ENCODE measurements at places on chromosomes 7 and 10.

- no peak for DNase-seq
Observed at GRCh38 chr7:55310287-55311025, 54.7 kb upstream of the LANCL2 start.

DNA sequence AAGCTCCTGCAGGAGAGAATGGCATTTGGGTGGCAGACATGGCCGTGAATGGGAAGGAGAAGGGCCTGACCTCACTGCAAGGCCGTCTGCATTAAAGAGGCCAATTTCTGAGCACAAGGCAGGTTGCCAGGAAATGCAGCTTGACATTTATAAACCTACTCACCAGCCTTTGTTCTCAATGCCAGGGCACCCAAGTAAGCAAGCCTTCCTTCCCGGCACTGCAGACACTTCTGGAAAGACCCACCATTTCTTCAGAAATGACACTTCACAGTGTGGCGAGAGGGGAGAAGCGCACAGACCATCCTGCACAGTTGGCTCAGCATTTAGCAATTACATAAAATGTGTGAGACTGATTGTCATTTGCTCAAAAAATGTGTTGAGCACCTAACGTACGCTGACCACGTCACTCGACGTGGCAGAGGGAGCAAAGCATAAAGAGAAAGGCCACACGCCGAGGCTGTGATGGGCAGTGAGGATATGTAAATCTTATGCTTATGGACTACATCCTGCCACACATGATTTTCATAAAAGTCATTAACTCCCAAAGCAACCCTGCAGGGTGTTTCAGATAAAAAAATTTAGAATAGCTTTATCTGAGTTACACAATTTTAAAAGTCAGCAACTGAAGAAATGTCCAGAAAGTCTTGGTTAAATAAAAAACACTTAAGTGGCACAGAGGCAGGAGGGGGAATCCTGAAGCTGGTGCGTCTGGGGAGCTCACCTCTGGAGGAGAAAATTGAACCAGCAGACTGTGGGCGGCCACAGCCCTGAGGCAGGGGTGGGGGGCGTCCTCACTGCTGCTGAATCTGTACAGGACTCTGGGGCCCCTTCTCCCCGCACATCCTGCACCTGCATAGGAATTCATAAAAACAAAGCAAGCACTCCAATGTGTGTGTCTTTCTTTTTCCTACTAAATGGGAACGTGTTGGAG is 543.8 kb downstream of the PTPRN2 start:
- DNase-seq, result peak; percentile 27

DNA sequence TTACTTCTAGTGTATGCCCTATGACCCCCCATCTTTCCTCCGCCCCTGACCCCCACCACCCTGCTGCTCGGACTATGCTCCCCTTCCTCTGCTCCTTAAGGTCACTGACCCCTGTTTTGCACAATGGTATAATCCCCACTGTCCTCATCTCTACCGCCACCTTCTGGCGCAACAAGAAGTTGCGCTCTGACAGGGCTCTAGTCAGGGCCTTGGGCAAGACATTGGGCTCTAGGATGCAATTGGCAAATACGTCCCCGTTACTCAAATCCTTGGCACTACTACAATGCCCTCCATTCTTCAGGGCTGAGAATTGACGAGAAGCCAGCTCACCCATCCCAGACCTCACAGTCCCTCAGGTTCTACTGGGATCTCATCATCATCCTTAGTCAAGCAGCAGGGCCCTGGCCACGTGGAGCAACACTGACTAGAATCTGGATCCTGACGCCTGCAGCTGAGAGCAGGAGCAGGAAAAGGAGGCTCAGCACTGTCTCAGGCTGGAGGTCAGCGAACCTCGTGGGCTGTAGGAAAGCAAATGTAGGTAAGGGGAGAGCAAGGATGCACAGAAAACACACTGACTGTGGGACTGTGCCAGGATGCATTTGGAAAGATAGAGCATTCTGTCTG is 10.6 kb downstream of the LRIT2 start:
- no peak for DNase-seq

GRCh38 chr10:130038019-130038555 is 72.5 kb downstream of the C10orf143 start:
- no peak for DNase-seq

GRCh38 chr7:12570534-12571461 is at the start of gene SCIN:
SCIN (plus strand) TSS chr7:12570720; CDS start chr7:12570787, 67 bp downstream.
- DNase-seq, result peak; percentile 60

DNA sequence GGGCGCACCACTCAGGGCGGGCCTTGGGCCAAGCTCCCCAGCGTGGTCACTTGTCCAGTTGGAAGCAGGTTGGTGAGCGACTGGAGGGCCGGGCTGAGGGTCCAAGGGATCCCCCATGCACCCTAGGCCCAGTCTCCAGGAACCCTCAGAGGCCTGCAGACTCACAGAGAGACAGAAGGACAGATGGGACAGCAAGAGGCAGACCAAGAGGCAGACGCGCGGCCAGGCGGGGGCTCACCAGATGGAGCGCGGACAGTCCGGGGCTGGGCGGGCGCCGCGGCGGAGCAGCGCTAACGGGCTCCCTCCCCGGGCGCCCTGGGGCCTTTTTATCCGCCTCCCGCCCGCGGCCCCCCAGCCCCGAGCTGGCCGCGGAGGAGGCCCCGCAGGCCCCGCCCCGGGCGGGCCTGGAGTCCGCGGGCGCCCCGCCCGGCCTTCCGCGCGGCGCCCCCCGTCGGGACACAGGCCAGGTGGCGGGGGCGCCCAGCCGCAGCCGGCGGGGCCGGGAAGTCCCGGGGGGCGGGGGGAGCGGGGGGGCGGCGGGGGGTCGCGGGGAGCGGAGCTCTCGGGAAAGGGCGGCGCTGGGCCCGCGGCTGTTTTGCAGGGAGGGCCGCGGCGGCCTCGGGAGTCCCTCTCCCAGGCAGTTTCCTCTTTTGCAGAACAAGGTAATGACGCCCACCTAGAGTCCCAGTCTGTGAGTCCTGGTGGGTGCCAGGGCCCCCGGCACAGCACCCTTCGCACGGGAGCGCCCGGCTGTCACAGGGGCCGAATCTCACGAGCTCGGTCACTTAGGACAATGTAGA is at the start of gene LOXL4:
Gene LOXL4 (minus strand): TSS at position 301 of the 800 bp plus-strand sequence. CDS start 5,175 bp downstream, outside the sequence.
- peak; percentile 79 for DNase-seq

- no peak for DNase-seq
Observed at GRCh38 chr7:154929006-154929726, 73.8 kb downstream of the PAXIP1 start.

DNA sequence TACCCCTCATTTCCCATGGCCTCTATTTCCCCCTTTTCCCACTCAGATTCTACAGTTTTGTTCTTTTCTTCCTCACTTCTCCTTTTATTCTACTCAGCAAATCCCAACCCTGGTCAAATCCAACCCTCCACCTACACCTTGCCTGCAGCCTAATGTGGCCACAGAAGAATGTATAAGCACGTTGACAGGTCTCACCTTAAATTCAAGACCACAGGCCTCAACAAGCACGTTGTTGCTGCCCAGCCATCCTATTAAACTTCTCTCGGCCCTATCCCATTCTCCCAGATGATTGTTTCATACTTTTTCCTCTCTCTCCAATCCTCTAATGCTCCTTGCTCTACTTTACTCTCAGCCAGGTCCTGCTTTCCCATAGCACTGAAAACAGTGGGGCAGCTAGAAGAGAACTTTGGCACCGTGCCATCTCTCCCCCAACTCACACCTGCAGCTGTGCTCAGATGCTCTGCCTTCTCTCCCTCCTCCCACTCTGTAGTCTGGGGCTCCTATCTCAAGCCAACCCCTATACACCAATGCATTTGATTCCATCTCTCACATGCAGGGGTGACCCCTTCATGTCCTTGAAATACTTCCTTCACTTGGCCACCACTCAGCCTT is 6.8 kb upstream of the EIF3A start:
- no peak for DNase-seq

GRCh38 chr7:103626776-103627175 is 180.8 kb upstream of the SLC26A5 start:
- DNase-seq, result no peak

- DNase-seq, result no peak
Observed at GRCh38 chr7:106944035-106944665, 79.1 kb downstream of the PIK3CG start.

GRCh38 chr10:21929070-21929469 is 74.5 kb downstream of the DNAJC1 start:
- peak; percentile 60 for DNase-seq

DNA sequence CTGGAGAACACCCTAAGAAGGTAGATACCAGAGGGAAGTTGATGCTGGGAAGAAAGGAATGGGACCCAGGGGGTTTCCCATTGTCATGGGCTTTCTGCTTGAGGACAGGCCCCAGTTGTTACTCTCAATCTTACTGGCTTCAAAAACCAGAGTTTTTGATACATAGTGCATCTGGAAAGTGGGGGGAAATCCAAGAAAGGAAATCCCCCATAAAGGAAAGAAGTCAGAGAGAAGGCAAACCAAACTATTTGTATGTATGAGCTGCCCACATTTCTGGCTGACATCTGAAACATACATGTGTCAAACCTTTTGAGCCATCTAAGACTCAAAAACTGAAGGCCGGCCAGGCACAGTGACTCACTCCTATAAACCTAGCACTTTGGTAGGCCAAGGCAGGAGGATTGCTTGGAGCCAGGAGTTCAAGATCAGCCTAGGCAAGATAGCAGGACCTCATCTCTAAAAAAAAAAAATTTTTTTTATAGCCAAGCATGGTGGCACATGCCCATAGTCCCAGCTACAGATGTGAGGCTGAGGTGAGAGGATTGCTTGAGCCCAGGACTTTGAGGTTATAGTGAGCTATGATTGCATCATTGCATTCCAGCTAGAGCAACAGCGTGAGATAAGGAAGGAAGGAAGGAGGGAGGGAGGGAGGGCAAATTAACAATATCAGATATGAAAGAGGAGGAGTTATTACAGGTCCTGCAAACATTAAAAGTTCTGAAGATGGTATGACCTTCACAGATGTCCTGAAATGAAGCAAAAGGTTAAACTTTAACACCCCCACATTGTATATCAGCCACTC is 6.7 kb upstream of the COA1 start:
- DNase-seq, result peak; percentile 15

DNA sequence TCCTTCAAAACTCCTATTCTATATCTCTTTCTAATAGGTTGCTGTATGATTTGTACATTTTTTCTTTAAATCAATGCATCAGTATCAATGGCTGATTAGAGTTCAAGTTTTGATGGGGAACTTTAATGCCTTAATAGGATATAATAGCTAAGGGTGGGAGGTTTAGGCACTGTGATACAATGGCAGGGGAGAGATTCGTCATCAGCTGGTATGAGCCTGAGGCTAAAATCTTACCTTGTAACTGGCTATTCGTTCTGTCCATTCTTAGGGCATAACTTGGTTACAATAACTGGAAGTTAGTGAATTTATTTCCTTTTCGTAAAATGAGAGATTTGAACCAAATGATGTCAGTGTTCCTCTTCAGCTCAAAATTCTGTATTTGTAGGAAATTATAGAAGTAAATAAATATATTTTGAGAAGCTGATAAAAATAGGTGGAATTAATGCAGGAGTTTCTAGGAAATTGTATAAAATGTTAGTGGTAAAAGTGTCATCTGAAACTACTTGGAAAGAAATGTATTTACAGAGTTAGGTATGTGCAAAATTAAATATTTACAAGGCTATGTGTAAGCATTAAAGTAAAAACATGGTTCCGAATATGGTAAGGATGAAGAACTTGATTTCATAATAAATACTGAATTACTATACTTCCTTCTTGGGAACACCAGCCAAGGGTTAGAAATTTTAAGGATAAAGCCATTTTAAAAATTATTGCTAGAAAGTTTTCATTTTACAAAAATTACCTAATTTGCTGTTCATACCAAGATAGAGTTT is 27.5 kb upstream of the NAMPT start:
- no peak for DNase-seq

DNA sequence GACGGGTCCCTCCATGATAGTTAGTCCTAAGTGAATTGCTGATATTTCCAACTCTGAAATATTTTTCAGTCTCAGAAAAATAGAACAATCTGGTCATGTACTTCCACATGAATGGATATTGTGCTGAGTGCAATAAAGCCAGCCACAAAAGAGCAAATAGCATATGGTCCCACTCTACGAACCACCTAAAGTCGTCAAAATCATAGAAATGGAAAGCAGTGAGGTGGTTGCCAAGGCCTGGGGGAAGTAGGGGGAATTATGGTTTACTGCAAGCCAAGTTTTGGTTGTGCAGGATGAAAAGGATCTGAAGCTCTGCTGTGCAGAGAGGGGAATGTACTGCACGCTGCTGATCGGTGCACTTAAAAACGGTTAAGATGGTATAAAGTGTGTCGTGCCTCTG is 313.8 kb upstream of the ADARB2 start:
- no peak for DNase-seq

DNA sequence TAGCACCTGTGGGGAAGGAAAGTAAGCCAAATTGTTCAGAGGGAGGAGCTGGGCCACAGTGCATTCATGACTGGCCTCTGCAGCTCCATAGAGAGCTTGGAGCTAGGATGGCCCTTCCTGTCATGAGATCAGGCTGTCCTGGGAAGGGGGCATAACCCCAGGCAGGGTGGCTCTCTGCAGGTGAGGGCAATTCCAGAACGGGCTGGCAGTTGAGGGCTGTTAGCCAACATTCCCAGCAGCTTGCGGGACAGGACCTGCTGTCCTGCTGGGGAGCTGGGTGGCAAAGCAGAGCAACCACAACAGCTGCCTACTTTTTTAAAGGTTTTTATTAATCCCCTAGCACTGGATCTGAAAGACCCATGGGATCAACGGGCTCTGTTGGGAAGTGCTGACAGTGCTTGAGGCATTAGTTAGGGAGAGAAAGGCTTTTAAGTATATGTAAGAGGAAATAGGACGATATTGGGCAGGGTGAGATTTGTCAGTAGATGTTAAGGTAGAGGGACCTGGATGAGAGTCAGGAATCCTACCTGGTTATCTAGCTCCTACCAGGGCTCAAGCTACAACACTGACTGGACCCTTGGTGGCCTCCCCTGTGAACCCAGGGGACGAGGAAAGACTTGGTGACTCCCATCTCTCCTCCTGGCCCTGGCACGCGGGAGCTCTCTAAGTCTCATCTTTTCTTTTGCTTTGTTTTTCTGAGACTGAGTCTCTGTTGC is 77.8 kb downstream of the NAMPT start:
- DNase-seq, result no peak

GRCh38 chr7:128815289-128815942 is 14.8 kb upstream of the FLNC start:
- no peak for DNase-seq

DNA sequence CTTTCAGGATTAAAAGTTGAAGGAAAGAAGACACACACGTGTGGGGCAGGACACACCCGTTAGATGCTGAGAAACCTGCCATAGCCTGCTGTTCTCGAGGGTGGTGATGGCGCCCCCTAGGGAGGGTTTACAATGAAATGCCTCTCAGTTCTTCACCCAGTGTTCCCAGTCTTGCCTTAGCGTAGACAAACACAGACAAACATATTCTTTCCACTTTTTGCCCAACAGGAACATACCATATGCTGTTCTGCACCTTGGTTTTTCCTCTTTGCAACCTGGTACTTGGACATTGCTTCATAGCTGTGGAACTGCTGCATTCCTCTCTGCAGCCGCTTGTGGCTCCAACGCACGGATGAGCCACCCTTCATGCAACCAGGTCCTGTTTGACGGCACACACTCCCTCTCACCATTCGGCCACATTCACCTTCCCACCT is 23.3 kb upstream of the HSPA12A start:
- DNase-seq, result no peak

- DNase-seq, result no peak
Observed at GRCh38 chr7:34655384-34655783, 2.6 kb upstream of the NPSR1 start.

Data from astrocyte of the hippocampus (primary cell).